ENCODE measurements at places on chromosomes 16 and 17.

DNA sequence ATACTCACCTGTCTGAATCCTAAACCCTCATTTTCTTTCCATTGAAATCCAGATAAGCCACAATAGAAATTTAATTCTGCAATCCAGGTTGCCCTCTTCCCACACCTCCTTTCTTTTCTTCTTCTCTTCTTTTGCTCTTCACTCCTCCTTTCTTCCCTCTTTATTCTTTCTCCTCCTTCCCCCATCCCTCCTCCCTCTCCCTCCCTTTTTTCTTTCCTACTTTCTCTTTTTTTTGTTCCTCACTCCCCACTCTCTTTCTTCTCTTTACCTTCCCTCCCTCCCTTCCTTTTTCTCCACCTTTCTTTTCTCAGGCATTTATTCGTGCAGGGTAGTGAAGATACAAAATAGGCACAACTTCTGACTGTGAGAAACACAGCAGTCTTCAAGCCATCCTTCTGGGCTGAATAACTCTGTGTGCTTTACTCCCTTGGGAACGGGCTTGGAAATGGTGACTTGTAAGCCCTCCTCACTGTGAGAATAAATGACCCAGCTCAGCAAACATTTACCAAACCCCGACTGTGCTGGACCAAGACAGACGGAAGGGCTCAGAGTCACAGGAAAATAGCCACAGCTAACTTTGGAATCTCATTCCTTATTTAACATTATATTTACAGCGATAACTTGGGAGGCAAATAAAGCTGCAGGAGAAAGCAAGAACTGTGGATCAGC is 140.8 kb downstream of the HAPSTR1 start:
- DNase-seq: no peak

- peak; percentile 100 for DNase-seq
Measured at GRCh38 chr17:42388381-42389134, at the start of gene STAT3. STAT3 (minus strand) TSS chr17:42388442; CDS start chr17:42348516, 39,926 bp downstream.

DNA sequence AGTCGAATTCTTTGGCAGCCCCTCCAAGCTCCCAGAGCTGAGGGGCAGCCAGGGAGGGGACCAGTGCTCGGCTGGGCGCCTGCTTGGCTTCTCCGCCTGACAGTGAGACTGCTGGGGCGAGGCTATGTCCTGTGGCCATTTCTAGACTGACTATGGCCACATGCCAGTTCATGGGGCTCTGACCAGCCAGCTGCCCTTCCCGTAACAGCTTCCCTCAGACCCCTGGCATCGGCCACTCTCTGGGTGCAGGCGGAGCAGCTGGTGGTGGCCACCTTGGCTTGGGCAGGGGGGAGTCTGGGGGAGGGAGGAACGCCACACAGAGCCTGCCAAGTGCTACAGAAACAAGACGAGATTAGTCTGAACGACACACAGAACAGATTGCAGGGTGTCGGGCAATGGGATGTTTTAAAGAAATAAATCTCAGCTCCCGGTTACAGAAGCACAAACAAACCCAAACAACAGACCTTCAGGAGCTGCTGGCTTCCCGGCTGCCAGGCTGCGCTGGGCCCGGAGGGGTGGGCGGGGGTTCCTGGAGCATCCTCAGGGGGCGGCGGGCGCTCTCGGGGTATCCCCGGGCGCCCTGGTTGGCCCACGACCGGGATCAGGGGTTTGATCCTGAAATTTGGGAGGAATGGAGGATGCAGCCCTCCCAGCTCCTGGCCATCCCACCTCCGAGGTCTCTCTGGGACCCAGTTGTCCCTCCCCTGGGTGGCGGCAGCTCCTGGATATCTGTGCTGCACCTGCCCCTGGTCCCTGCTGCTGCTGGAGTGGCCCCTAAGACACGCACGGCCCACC is 34.5 kb downstream of the TBC1D16 start:
- no peak for DNase-seq

GRCh38 chr17:38322156-38322779 is 21.5 kb downstream of the GPR179 start:
- peak; percentile 58 for DNase-seq

DNA sequence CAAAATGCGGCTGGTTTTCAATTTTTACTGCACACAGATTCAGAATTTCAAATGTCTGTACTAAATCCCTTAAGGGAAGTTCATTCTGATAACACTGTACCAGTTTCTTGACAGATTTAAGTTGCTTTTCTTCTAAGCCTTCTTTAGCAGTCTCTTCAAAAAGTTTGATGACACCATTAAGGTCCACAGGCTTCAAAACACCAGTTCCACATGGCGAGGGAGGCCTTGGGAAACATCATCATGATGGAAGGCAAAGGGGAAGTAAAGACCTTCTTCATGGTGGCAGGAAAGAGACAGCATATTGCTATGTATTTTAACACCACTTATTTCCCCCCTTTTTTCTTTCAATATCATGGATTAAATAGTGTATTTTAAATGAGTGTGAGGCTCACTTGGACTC is 24.5 kb downstream of the NLRC5 start:
- DNase-seq: no peak

GRCh38 chr16:14564861-14565687 is 65.0 kb downstream of the PARN start:
- DNase-seq: no peak

DNA sequence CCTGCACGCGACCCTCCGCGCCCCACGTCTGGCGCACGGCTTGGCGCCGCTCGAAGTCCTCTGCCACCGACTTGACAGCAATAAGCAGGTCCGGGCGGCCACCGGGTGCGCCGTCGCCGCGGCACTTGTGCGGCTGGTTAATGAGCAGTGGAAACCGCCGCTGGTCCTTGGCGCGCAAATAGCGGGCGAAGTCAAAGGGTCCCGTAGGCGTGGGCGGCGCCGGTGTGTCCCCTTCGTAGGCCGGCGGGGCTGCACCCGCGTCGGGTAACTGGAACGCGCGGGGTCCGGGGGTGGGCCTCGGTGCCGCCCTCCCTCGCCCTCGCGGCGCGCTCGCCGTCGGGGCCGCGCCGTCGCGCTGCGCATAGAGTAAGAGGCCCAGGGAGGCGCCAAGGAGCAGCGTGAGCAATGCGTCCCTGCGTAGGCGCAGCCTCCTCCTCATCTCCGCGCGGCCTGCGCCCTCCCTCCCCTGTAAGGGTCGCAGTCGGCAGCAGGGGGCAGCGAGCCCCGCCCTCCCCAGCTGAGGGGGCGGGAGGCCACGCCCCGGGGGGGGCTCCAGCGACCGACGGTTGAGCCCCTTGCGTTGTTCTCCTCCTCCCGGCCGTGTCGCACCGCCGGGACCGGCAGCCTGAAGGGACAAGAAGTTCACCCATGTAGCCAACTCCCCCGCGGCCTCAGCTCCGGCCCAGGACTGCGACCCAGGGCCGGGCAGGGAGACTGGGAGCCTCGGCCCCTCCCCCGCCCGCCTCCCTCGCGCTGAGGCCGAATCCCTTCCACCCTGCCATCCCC is 558 bp downstream of the B3GNT9 start:
- no peak for DNase-seq

All from neuronal stem cell (in vitro differentiated cells).